ENCODE measurements at places on chromosomes 6 and 20. TPM values are rescaled to one million over a fixed set of nuclear protein-coding genes. Genes with fewer than 3 reads are reported as not detected.

- H3K27ac ChIP-seq, result no peak overlapping the region
- H3K4me1 ChIP-seq, result no peaks in the 10 kb centered on the region
- H3K27me3 ChIP-seq, result no peaks in the 10 kb centered on the region
- no peak for DNase-seq
Observed at GRCh38 chr6:135996668-135997067, 145.2 kb downstream of the PDE7B start.

- DNase-seq, result no peak
- H3K4me3 ChIP-seq, result no peak overlapping the region
- H3K36me3 ChIP-seq, result no peaks in the 10 kb centered on the region
- H3K27ac ChIP-seq, result no peak overlapping the region
- no peaks in the 10 kb centered on the region for H3K27me3 ChIP-seq
Observed at GRCh38 chr6:109336221-109336961, 45.9 kb downstream of the CD164 start.

- no peak for DNase-seq
- no peaks in the 10 kb centered on the region for H3K27me3 ChIP-seq
- H3K4me1 ChIP-seq, result no peaks in the 10 kb centered on the region
- H3K27ac ChIP-seq, result no peak overlapping the region
Observed at GRCh38 chr6:162337412-162337811, 390.2 kb downstream of the PRKN start.

- no peak overlapping the region for H3K4me3 ChIP-seq
- no peaks in the 10 kb centered on the region for H3K4me1 ChIP-seq
- no peaks in the 10 kb centered on the region for H3K27me3 ChIP-seq
- no peak overlapping the region for H3K27ac ChIP-seq
- no peak for DNase-seq
- H3K36me3 ChIP-seq, result peaks cover 11% of the 10 kb centered on the region
Observed at GRCh38 chr20:35237486-35237885, 11.0 kb downstream of the MMP24 start.

RCAN2 gene
- 9.0 TPM for total RNA-seq

- peak overlapping the region; percentile 64 for H3K4me3 ChIP-seq
- H3K36me3 ChIP-seq, result no peaks in the 10 kb centered on the region
- no peak for DNase-seq
Observed at GRCh38 chr6:26363882-26364701, 906 bp upstream of the BTN3A2 start.

- no peaks in the 10 kb centered on the region for H3K4me1 ChIP-seq
- no peak overlapping the region for H3K4me3 ChIP-seq
- H3K36me3 ChIP-seq, result no peaks in the 10 kb centered on the region
- no peak overlapping the region for H3K27ac ChIP-seq
- no peaks in the 10 kb centered on the region for H3K27me3 ChIP-seq
- no peak for DNase-seq
Observed at GRCh38 chr6:81683912-81684311, 68.6 kb downstream of the TENT5A start.

SPTLC3 gene
- 18.7 TPM for total RNA-seq

TMEM170B gene
- total RNA-seq, result 12.4 TPM

SLC32A1 gene
- not detected for total RNA-seq

DNA sequence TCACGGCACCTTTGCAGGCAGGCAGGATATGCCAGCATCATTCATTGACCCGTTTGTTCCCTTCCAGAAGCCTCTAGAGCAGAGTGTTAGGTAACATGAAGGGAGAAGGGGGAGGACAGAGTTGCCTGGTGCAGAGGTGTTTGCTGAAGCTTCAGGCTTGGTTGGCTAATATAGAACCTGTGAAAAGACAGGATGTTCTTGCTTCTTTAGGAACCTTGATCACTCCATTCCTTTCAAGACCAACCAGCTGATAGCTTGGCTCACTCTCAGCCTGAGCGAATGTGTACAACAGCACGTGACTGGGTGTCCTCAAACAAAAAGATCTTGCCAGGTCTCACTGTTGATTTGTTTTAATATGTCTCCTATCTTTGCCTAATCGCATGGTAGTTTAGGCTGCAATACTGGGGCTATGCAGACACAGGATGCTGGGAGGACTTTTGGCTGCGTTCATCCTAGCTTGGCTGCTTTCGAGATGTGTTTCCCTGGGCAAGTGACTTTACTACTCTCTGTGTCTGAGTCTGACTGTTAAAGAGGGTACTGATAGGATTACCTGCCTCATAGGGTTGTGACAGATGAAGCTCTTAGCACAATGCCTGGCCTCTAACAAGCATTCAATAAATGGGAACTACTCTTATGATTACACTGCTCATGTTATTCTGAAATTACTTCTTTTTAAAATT is 16.0 kb downstream of the SHLD1 start:
- no peaks in the 10 kb centered on the region for H3K4me1 ChIP-seq
- peaks cover 11% of the 10 kb centered on the region for H3K36me3 ChIP-seq
- no peaks in the 10 kb centered on the region for H3K27me3 ChIP-seq
- H3K27ac ChIP-seq, result no peak overlapping the region

DNA sequence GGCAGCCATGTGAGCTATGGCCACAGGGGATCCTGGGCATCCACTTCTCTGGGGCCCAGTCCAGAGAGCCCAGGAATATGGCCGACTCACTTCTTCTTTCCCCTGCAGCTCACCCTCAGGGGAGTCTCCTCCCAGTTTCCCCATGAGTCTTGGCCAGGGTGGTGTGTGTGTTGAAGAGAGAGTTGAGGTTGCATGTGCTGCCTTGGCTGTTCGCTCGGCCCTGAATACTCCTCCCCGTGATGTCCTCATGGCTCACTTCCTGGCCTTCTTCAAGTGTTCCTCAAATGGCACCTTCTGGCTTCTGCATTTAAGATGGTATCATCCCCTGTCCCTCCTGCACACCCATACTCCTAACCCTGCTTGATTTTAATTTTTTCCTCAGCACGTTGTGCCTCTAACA is 3.2 kb upstream of the TREML1 start:
- H3K4me1 ChIP-seq, result peaks cover 17% of the 10 kb centered on the region
- H3K27ac ChIP-seq, result no peak overlapping the region
- no peak overlapping the region for H3K4me3 ChIP-seq
- no peaks in the 10 kb centered on the region for H3K36me3 ChIP-seq
- DNase-seq, result peak; percentile 62

DNA sequence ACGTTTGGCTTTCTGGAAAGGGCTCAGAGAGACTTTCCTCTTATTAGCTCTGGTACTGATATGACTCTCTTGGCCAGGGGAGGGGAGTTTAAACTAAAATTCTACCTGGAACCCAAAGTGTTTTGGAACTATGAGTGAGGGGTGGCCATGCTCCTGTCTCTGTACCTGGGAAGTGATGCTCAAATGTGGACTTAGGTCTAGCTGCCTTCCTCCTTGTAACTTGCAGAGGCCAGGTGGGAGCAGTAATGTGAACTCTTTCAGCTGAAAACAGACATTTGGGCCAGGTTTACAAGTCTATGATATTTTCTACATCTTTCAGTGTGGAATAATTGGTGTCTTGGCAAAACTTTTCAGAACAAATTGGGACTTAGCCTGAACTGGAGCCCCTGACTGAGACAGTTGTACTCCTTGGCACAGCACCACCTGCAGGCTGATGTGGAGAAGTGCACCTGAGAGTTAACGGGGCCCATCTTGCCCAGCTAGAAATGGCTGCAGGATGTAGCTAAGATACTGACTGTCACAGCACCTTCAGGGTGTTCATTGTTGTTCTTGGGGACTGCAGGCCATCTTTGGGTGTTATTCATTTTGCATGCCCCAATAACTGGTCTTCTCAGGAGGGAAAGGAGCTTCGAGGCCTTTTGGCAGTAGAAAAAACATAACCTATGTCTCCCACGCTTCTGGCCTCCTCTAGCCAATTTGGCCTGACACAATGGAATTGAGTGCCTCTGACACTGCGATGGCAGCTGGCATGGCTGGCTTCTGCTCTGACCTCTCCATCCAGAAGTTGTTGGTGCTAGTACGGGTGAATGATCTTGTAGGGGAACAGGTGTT is 37.1 kb downstream of the CD109 start:
- H3K4me1 ChIP-seq, result no peaks in the 10 kb centered on the region
- H3K36me3 ChIP-seq, result no peaks in the 10 kb centered on the region
- DNase-seq, result peak; percentile 51
- no peak overlapping the region for H3K27ac ChIP-seq
- no peak overlapping the region for H3K4me3 ChIP-seq
- no peaks in the 10 kb centered on the region for H3K27me3 ChIP-seq

COL11A2 gene
- 0.77 TPM for total RNA-seq

- peaks cover 38% of the 10 kb centered on the region for H3K4me1 ChIP-seq
- DNase-seq, result peak; percentile 51
- peak overlapping the region; percentile 74 for H3K4me3 ChIP-seq
- H3K27ac ChIP-seq, result peak overlapping the region; percentile 76
- no peaks in the 10 kb centered on the region for H3K36me3 ChIP-seq
Observed at GRCh38 chr6:125746731-125747588, 2.5 kb upstream of the HEY2 start.

OR10C1 gene
- total RNA-seq, result not detected

LRRC73 gene
- 1.6 TPM for total RNA-seq

DNA sequence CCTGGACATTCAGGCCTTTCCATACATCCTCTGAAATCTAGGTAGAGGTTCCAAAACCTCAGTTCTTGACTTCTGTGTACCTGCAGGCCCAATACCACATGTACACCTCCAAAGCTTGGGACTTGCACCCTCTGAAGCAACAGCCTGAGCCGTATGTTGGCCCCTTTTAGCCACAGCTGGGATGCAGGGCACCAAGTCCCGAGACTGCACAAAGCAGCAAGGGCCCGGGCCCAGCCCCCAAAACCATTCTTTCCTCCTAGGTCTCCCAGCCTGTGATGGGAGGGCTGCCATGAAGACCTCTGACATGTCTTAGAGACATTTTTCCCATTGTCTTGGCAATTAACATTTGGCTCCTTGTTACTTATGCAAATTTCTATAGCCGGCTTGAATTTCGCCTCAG is 107.4 kb upstream of the FRMD1 start:
- no peaks in the 10 kb centered on the region for H3K4me1 ChIP-seq
- no peak overlapping the region for H3K4me3 ChIP-seq
- no peaks in the 10 kb centered on the region for H3K27me3 ChIP-seq
- no peak overlapping the region for H3K27ac ChIP-seq
- DNase-seq, result no peak

GRCh38 chr20:23214903-23215302 is 128.8 kb upstream of the CD93 start:
- no peak for DNase-seq
- H3K27ac ChIP-seq, result no peak overlapping the region
- no peak overlapping the region for H3K4me3 ChIP-seq
- H3K36me3 ChIP-seq, result no peaks in the 10 kb centered on the region

WFDC10B gene
- 1.2 TPM for total RNA-seq

GRCh38 chr20:52145587-52145986 is 46.0 kb downstream of the ZFP64 start:
- no peak overlapping the region for H3K4me3 ChIP-seq
- no peak overlapping the region for H3K27ac ChIP-seq
- H3K27me3 ChIP-seq, result no peaks in the 10 kb centered on the region

DNA sequence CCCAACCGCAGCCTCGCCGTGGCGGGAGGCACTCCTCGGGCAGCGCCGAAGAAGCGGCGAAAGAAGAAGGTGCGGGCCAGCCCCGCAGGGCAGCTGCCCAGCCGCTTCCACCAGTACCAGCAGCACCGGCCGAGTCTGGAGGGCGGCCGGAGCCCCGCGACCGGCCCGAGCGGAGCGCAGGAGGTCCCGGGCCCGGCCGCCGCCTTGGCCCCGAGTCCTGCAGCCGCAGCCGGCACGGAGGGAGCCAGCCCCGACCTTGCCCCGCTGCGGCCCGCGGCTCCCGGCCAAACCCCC is 525 bp downstream of the PNRC1 start:
- no peaks in the 10 kb centered on the region for H3K27me3 ChIP-seq
- H3K4me3 ChIP-seq, result peak overlapping the region; percentile 96
- peaks cover 41% of the 10 kb centered on the region for H3K4me1 ChIP-seq
- DNase-seq, result no peak
- H3K27ac ChIP-seq, result peak overlapping the region; percentile 100

ENPP4 gene
- total RNA-seq, result 33.2 TPM

DNA sequence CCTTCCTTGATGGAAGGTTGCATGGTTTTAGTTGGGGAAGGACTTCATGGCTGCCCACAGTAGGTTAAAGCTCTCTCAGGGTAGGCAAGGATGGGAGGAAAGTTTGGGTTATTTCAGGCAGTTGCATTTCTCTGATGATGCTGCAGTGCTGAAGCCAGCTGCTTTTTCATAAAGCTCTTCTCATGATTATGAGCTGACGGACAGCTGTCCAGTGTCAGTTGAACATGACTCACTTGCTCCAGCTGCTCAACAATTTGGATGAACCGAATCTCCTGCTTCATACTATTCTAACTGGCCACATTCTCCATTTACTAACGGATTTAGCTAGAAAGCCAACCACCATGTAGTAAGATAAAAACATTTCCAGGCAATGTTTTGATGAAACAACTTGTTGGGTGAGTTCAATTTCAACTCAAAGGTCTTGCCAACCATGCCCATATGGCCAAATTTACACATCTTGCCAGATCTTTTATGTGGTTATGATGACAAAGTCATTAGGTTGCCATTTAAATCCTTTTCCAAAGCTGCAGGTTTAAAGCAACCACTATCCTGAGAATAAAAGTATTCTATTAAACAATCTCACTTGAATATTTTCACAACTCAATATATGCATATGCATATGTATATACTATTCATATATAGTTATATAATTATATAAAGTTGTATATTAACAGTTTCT is 125.9 kb downstream of the HS3ST5 start:
- DNase-seq, result no peak
- H3K36me3 ChIP-seq, result no peaks in the 10 kb centered on the region
- no peaks in the 10 kb centered on the region for H3K27me3 ChIP-seq
- H3K27ac ChIP-seq, result no peak overlapping the region
- H3K4me1 ChIP-seq, result no peaks in the 10 kb centered on the region

DNA sequence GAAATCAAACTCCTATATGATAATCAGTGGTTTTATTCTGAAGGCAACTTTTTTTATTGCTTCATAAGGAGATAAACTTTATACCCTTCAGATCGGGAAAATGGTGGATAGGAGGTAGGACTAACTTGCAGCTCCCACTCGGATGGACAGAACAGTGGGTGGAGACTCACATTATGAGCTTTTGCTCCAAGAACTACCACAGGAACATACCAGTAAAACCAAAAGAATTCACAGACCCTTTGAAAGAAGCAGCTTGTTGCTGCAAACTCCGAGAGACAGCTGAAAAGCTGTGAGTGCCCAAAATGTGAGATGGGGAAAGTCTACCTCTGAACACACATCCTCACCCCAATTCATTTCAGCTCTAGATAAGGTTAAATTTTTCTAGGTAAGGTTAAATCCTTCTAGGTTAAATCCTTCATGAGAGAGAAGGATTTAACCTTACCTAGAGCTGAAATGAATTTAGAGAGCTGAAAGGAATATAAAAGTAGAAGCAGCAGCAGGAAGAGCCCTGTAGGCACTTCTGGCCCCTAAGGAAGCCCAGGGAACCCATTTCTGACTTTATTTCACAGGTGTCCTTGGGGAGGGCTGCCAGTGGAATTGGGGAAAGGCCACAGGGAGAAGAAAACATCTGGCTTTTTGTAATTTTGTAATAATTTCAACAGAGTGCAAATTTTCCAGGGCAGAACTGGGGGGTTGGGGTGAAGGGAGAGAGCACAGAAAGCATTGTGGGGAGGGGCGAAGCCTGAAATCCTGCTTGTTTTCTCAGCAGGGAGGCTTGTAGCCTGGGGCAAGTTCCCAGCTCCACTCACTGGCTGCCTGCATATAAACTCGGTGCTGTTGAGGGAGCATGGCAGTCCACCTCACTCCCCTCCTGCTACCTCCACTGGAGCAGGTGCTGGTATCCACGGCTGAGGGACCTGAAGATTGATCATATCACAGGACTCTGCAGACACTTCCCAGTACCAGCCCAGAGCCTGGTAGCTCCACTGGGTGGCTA is 65.9 kb upstream of the HCRTR2 start:
- H3K36me3 ChIP-seq, result no peaks in the 10 kb centered on the region
- no peak for DNase-seq
- no peaks in the 10 kb centered on the region for H3K4me1 ChIP-seq
- H3K27me3 ChIP-seq, result no peaks in the 10 kb centered on the region
- H3K4me3 ChIP-seq, result no peak overlapping the region

- no peak overlapping the region for H3K4me3 ChIP-seq
- H3K4me1 ChIP-seq, result no peaks in the 10 kb centered on the region
- DNase-seq, result no peak
- no peaks in the 10 kb centered on the region for H3K36me3 ChIP-seq
Observed at GRCh38 chr20:21272279-21272678, 30.9 kb upstream of the XRN2 start.

ARG1 gene
- 4.0 TPM for total RNA-seq
